ENCODE measurements at places on chromosomes 12 and 14.

GRCh38 chr12:12365931-12366431 is 9.1 kb downstream of the BORCS5 start:
- DNase-seq, result no peak

GRCh38 chr12:92556637-92557421 is 146.0 kb upstream of the PLEKHG7 start:
- no peak for DNase-seq

DNA sequence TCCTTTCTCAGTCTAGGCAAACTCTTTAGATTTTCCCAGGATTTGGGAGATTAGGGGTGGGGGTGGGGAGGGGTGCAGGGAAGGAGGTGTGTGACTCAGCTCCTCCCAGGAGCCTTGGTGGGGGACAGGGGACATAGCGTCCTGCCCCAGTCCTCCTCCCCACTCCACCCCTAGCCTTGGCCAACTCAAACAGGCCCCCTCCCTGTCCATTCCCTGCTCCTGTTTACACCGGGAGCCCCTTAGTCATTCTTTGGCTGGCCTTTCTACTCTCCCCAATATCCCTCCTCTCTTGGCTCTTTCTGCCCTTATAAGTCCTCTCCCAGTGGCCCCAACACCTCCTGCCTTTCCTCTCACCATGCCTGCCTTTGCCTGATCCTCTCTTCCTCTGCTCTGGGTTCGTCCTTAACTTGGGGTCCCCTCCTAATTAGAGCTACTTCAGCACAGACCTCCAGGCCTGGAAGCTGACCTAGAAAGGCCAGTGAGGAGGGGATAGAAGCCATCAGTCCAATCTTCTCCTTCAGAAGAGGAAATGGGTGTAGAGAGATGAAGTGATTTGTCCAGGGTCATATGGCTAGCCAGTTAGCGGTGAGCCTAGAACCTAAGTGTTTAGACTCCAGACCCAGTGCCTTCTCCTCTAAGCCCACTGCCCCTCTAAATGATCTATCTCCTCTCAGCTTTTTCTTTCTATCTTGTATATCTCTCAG is 2.3 kb upstream of the ITGA5 start:
- DNase-seq, result no peak

DNA sequence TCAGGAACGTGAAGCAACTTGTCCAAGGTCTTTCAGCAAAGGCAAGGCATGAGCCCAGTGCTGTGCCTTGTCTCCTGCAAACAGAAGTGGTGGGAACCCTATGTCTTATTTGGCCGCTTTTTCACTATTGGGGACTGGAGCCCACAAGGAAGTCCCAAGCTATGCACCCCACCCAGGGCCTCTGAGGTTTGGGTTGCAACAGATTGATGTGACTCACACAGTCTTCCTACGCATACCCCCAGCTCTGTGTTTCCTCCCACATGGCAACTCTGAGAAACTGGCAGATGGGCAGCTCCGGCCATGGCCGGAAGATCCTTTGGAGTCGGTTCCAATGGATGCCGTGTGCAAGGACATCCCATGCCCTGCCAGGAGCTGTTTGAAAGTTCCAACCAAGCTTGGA is 28.3 kb upstream of the CMKLR1 start:
- no peak for DNase-seq

GRCh38 chr14:59308673-59309072 is 120.2 kb downstream of the DAAM1 start:
- no peak for DNase-seq

DNA sequence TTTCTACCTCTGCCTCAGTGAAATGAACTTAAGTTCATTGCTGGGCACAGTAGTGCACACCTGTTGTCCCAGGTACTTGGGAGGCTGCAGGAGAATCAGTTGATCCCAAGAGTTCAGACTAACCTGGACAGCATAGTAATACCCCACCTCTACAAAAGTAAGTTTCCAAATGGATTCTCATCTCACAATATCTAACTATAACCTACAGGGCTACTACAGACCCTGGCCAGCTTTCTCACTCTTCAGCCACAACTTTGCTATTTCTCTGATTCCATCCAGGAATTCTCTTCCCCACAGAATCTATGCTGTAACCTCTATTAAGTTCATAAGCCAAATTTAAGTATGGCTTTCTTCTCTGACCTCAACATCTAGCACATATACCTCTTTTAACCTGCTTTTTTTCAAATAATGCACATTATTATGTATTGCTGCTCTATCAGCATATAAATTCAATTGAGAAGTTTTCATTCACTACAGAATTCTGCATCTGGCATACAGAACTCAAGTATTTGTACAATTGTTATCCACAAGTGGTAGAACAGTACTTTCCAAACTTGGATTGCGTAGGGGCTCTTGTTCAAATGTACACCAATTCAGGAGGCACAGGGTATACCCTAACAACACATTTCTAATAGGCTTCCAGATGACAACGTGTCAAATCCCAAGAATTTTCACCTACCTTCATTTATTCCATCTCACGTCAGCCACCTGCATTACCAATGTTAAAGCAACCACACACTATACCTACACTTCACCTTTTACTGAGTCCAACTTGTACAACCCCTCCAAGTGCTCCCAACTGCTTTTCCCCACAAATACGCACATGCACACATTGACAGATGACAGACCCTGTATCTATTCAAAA is 3.8 kb downstream of the RPS29 start:
- no peak for DNase-seq

DNA sequence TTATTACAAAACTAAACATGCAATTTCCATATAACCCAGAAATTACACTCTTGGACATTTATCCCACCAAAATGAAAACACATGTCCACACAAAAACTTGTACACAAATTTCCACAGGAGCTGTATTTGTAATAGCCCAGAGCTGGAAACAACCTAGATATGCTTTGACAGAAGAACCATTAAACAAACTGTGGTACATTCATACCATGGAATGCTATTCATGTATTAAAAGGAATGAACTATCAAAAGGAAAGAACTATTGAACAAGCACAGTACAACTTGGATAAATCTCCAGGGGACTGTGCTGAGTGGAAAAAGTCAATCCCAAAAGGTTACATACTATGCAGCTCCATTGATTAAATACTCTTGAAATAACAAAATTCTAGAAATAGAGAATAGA is 35.8 kb upstream of the ERGIC2 start:
- DNase-seq, result no peak

- no peak for DNase-seq
Measured at GRCh38 chr12:4812624-4813327, 92.6 kb downstream of the GALNT8 start.

GRCh38 chr12:25734529-25735180 is 181.6 kb upstream of the LMNTD1 start:
- DNase-seq, result no peak

- DNase-seq, result no peak
Measured at GRCh38 chr12:116881877-116882507, 751 bp upstream of the HRK start.

DNA sequence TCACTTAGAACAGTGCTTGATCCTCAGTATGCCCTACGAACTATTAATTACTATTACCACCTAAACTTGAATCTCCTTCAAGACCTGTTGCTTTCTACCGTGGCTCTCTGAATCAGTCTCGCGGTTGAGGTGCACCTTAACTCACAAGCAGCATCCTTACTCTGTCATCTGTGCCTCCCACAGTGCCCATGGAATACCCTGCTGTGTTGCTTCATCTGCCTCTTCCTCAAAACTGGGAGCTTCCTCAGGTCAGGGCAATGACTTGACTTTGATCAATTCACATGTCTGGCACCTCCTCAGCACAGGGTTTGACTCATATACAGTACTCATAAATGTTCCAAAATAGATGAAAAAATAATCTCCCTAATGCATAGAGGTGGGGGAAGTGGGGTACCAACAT is 305.9 kb downstream of the NUAK1 start:
- no peak for DNase-seq

DNA sequence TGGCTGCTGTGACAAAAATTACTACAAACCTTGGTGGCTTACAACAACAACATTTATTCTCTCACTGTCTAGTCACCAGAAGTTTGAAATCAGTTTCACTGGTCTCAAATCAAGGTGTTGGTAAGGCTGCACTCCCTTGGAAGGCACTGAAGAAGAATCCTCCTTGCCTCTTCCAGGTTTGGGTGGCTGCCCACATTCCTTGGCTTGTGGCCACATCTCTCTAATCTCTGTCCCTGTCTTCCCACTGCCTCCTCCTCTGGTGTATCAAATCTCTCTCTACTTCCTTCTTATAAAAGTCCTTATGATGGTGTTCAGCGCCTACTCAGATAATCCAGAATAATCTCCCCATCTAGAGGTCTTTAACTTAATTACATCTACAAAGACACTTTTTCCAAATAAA is 31.0 kb downstream of the PLCZ1 start:
- no peak for DNase-seq

GRCh38 chr12:23929906-23930305 is 19.6 kb downstream of the SOX5 start:
- no peak for DNase-seq

DNA sequence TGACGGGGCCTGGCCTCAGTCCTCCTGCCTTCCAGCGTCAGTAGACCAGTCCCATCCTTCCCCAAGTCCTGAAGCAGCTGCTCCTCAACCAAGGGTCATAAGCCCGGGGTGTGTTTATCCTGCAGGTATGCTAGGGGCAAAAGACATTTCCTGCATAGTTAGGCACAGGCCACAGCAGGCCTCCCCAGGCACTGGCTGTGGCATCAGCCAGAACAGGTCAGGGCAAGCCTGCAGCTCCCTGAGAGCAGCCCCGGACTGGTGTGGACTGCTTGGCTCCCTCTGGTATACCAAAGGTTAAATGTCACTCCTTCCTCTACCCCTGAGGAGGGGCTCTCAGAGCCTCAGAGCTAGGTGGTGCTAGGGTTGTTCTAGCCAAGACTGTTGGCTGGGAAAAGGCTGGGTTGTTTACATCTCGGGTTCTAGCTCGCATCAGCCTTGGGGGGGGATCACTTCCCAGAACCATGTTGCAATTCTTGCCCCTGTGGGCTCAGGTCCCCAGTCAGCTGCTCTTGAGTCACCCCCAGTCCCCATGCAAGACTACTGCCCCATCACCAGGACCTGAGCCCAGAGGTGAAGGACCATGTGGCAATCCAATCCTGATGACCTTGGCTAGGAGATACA is 2.9 kb downstream of the MMP14 start:
- DNase-seq, result no peak

DNA sequence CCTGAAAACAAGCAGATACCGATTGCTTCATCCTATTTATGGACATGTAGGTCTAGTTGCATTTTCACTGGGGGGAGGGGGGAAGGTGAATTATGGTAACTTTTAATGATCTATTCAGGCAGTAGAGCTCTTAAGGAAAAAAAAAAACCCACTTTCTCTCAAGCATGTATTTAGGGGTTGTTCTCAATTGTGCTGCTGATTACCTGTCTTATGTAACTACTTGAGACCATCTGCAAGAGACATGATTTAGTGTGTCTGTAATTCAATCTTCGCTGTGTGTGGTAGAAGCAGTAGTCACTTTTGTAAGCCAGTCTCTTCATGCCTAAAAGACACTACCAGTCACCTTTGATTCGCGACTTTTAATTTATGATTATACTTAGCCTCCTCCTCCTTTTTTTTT is 8.9 kb downstream of the CALM1 start:
- DNase-seq, result no peak

- DNase-seq, result no peak
Measured at GRCh38 chr12:68240975-68241374, 12.4 kb downstream of the IL22 start.

- DNase-seq, result no peak
Measured at GRCh38 chr12:46965880-46966279, 113.5 kb upstream of the PCED1B start.

DNA sequence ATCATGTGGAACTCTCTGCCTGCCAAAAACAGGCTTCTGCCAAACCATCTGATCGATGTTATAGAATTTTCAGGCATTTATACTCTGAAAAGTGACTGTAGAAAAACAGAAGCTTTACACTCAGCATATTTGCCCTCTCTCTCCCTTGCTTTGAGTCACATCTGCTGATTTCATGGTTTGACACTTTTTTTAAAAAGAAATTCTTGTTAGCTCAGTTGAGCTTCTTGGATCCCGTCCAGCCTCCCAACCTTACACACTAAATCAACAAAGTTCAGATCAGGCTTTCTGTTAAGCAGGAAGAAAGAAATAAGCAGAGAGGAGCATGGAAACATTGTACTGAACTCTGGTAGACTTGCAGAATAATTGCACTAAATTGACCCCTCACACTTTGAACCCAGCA is 193.6 kb upstream of the SEL1L start:
- DNase-seq, result no peak

All from activated CD8-positive, alpha-beta memory T cell treated with anti-CD3 and anti-CD28 coated beads for 48 hours (primary cell).